ENCODE measurements at places on chromosomes 11 and 22. TPM values are rescaled to one million over a fixed set of nuclear protein-coding genes. Genes with fewer than 3 reads are reported as not detected.
A peak's percentile ranks its signal among the peaks of the same experiment; 100 is the strongest.

GRCh38 chr11:16946477-16947282, 67.5 kb downstream of the PLEKHA7 start:
- DNase-seq: peak; percentile 50

GRCh38 chr11:106493751-106494150, 416.3 kb downstream of the AASDHPPT start:
- DNase-seq: no peak

DNA sequence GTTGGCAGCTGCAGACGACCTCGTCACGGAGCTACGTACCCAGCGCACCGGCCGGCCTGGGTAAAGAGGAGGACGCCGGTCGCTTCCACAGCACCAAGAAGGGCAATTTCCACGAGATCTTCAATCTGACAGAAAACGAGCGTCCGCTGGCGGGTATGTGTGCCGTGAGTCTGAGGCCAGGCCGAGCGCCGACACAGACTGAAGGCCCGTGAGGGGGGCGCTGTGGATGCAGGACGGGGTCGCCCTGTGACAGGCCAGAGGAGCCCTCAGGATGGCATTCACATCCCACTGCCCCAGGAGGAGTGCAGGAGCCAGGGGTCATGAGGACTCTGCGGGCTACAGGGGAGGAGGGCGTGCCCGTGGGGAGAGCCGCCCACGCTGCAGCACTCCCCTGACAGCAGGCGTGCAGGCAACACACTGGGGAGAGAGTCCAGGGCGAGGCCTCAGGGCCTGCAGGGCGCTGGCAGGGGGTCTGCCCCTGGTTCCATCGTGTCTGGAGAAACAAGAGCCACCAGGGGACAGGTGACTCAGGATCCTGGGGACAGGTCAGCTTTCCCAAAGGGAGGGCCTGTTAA, 53.6 kb downstream of the GRAMD4 start:
- no peak for DNase-seq

- no peak for DNase-seq
Measured at GRCh38 chr11:18669219-18669596, 29.4 kb upstream of the TMEM86A start.

DNA sequence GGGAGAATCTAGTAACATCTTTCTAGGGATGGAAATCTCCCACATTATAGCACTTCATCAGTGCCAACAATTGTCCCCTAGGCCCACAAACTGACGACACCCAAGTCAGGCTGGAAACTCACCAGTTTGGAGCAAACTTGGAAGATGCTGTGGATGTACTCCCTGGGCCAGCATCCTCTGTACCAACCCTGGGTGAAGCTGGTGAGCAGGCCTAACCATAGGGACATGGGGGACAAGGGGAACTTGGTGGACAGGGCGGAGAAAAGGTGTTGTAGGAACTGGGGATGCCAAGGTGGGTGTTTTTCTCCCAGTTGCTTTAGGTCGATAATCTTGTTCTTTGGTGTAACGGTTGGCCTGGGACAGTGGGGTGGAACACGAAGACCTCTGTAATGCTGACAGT, 42.2 kb downstream of the DRG1 start:
- DNase-seq: no peak

DNA sequence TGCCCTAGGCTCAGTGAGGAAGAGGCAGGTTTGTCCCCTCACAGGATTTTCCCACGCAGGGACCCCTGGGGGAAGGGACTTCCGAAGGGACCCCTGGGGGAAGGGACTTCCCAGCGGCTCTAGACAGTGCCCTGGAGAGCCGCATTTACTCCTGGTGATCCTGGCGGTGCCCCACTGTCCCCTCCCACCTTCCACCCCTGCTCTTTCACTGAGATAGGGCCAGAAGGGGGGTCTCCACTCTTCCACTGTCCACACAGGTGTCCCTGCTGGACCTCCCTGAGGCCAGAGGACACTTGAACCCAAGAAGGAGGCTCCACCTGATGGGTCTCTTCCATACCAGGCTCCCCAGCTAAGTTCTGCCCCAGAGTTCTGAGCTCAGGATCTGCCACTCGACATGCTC, 1333.9 kb downstream of the BRD1 start:
- no peak for DNase-seq

CD81 gene
- 666 TPM for total RNA-seq

TPBGL gene
- total RNA-seq: not detected

APOBEC3H gene
- total RNA-seq: 0.87 TPM

OR52I2 gene
- total RNA-seq: not detected
